ENCODE measurements at places on chromosomes 7 and 10. TPM values are rescaled to one million over a fixed set of nuclear protein-coding genes. Genes with fewer than 3 reads are reported as not detected.

Gene MMP21
- 0.10 TPM for polyA plus RNA-seq

Gene PALD1
- 3.8 TPM for polyA plus RNA-seq

Gene NPY
- polyA plus RNA-seq: 4.7 TPM

Gene GIMAP7
- 47.2 TPM for polyA plus RNA-seq

Gene PVRIG
- polyA plus RNA-seq: not detected

Gene TMEM139
- 9.8 TPM for polyA plus RNA-seq

Gene CPEB3
- polyA plus RNA-seq: 1.6 TPM

Gene PLEKHA1
- polyA plus RNA-seq: 12.1 TPM

Gene ZNF467
- 6.2 TPM for polyA plus RNA-seq

Gene PLPP4
- polyA plus RNA-seq: not detected

Gene SPDYE1
- not detected for polyA plus RNA-seq

Gene PPP1R3C
- 9.6 TPM for polyA plus RNA-seq

Gene PON1
- polyA plus RNA-seq: not detected

Gene GCK
- polyA plus RNA-seq: 1.4 TPM

Gene BTBD16
- 0.04 TPM for polyA plus RNA-seq

Gene MLXIPL
- 258 TPM for polyA plus RNA-seq

Gene TRRAP
- polyA plus RNA-seq: 8.3 TPM

Gene NRG3
- polyA plus RNA-seq: 0.07 TPM

Gene CNNM1
- polyA plus RNA-seq: under 0.01 TPM

Gene PPP1R17
- polyA plus RNA-seq: not detected

Gene UNCX
- polyA plus RNA-seq: not detected

Gene TRAPPC14
- 11.8 TPM for polyA plus RNA-seq

Gene CXCL12
- polyA plus RNA-seq: 33.2 TPM

Gene GPR26
- under 0.01 TPM for polyA plus RNA-seq

Gene MRLN
- polyA plus RNA-seq: not detected

Gene KCNIP2
- 219 TPM for polyA plus RNA-seq

Gene CASP2
- polyA plus RNA-seq: 6.1 TPM

Gene TAS2R4
- 0.06 TPM for polyA plus RNA-seq

Gene ANKRD61
- not detected for polyA plus RNA-seq

Gene RARRES2
- polyA plus RNA-seq: 206 TPM
